ENCODE measurements at places on chromosomes 6 and 20. TPM values are rescaled to one million over a fixed set of nuclear protein-coding genes. Genes with fewer than 3 reads are reported as not detected.

- peaks cover 7% of the 10 kb centered on the region for H3K4me1 ChIP-seq
- no peak overlapping the region for H3K4me3 ChIP-seq
- H3K36me3 ChIP-seq: no peaks in the 10 kb centered on the region
- no peaks in the 10 kb centered on the region for H3K27me3 ChIP-seq
These were observed 48.8 kb downstream of the MCUR1 start for GRCh38 chr6:13765570-13765969.

DNA sequence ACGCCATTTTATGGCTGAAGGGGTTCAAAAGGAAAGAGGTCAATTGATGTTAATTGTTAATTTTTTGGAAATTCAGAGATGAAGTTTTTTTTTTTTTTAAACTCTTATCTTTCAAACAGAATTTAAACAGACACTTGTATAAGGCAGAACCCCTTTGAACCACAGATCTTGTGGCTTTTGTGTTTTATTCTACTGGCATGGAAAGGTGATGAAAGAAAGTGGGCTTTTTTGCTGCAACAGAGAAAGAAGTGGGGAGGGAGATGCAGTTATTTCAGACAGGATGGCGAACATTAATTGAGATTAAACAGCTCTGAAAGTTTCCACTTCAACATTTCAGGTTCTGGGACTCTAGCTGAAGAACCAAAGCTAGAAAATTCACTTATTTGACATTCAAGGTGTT, 200.9 kb downstream of the GJA10 start:
- DNase-seq: no peak
- no peaks in the 10 kb centered on the region for H3K27me3 ChIP-seq
- H3K4me1 ChIP-seq: peaks cover 2% of the 10 kb centered on the region
- no peak overlapping the region for H3K27ac ChIP-seq
- no peaks in the 10 kb centered on the region for H3K36me3 ChIP-seq

DNA sequence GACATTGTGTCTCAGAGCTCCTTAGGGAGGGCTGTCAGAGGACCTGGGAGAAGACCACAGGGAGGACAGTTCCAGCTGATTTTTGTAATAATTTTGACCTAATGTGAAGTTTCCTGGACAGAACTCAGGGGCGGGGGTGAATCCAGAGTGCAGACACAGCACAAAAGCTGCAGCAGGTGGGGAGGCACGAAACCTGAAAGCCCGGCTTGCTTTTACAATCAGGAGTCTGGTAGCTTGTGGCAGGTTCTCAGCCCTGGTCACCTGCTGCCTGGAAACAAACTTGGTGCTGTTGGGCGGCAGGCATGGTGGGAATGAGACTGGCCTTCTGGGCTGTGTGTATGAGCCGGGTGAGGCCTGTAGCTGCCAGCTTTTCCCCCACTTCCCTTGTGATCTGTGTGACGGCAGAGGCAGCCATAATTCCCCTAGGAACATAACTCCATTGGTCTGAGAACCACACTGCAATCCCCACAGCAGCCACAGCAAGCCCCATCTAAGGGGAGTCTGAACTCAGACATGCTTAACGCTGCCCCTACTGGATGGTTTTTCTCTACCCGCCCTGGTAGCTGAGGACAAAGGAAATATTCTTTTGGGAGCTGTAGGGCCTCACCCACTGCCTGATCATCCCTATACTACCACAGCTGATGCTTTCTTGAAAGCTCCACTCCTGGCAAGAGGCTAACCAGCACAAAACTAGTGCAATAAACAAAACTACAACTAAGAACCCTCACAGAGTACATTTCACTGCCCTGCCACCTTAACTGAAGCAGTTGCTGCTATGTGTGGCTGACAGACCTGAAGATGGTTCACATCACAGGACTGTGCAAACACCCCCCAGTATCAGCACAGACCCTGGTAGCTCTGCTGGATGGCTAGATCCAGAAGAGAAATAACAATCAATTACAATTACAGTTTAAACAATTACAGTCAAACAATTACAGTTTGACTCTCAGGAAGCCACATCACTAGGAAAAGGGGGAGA, 1055.1 kb upstream of the GJE1 start:
- H3K4me3 ChIP-seq: no peak overlapping the region
- no peaks in the 10 kb centered on the region for H3K36me3 ChIP-seq
- peak; percentile 16 for DNase-seq
- H3K4me1 ChIP-seq: peaks cover 7% of the 10 kb centered on the region
- H3K27ac ChIP-seq: peak overlapping the region; percentile 1

DNA sequence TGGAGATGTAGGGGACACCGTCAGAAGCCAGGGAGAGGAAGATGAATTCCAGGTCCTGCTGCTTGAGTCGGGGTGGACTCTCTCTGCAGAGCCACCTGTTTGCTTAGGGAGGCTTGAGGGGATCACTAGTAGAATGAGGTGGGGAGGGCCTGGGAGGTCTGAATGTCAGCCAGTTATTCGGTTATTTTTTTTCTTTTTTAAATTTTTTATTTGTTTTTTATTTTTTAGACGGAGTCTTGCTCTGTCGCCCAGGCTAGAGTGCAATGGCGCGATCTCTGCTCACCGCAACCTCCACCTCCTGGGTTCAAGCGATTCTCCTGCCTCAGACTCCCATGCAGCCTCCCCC, 8.4 kb downstream of the TEAD3 start:
- no peaks in the 10 kb centered on the region for H3K36me3 ChIP-seq
- H3K4me1 ChIP-seq: peaks cover 49% of the 10 kb centered on the region
- H3K4me3 ChIP-seq: no peak overlapping the region
- H3K27me3 ChIP-seq: no peaks in the 10 kb centered on the region
- DNase-seq: no peak
- peak overlapping the region; percentile 86 for H3K27ac ChIP-seq

- H3K36me3 ChIP-seq: no peaks in the 10 kb centered on the region
- no peak overlapping the region for H3K27ac ChIP-seq
- H3K4me1 ChIP-seq: peaks cover 47% of the 10 kb centered on the region
- H3K4me3 ChIP-seq: no peak overlapping the region
These were observed 35.1 kb downstream of the RRBP1 start for GRCh38 chr20:17646961-17647301.

BHLHE23 gene
- total RNA-seq: not detected

MAP3K5 gene
- 104 TPM for total RNA-seq

HLA-DRB5 gene
- total RNA-seq: 0.72 TPM

Data from ovary (tissue), 10 donors.